ENCODE measurements at places on chromosomes 2 and 18.

GRCh38 chr2:10919410-10919770 lies 7.7 kb downstream of the KCNF1 start:
- DNase-seq, result no peak

DNA sequence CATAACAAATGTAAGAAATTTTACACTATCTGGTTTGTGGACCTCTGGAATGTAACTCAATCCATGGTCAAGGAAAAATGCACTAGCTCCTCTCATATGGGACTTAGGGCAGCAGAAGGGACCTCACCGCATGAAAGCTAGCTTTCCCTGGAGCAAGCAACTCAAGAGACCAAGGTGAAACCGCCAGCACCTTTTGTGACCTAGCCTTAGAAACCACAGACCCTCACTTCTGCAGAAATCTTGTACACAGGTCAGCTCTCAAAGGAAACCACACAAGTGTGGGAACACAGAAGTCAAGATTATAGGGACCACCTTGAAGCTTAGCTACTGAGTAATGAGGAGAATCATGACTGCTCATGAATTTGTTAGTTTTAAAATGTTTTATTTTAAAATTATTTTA lies 222.5 kb downstream of the DLGAP1 start:
- no peak for DNase-seq

DNA sequence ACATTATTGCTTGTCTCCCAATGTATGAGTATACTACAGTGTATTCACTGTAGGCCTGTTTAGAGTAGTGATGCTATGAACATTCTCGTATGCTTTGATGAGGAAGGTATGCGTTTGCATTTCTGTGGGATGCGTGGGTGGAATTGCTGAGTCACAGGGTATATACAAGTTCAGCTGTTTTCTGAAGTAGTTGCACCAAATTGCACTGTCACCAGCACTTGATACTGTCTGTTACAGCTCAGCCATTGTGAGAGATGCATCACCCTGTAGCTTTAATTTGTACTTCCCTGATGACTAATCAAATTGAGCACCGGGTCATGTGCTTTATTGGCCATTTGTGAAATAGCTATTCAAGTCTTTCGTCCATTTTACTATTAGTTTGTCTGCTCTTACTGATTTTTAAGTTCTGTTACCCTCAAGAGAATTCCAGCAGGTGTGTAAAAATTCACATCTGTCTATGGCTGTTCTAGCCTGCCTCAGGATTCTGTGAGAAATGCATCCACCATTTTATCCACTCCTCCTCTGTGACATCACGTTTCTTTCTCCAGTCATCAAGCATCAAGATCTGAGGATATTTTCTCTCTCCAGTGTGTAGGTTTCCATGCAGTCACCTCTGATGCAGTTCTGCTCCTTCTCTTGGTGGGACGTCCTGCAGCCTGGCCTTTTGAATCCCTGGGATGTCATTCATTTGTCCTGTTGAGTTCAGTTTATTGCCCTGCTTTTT lies 72.5 kb downstream of the DGKD start:
- DNase-seq, result no peak

DNA sequence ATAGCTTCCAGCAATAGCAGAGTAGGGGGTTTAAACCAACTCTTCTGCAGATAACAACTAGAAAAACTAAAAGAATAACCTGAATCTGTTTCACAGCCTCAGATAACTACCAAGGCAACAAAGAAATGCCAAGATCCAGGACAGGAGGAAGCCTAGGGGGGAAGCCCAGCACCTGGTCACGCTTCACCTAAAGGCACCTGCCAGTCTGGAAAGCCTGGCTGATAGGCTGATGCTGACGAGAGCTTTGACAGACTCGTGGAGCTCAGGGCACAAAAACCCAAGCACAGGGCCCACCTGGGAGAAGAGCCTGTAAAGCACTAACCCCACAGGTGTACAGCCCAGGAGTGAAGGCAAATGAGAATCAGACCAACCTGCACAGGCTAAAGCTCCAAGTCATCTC lies 22.6 kb downstream of the EIPR1 start:
- no peak for DNase-seq

GRCh38 chr2:28185153-28185552 lies 207.5 kb upstream of the FOSL2 start:
- no peak for DNase-seq

DNA sequence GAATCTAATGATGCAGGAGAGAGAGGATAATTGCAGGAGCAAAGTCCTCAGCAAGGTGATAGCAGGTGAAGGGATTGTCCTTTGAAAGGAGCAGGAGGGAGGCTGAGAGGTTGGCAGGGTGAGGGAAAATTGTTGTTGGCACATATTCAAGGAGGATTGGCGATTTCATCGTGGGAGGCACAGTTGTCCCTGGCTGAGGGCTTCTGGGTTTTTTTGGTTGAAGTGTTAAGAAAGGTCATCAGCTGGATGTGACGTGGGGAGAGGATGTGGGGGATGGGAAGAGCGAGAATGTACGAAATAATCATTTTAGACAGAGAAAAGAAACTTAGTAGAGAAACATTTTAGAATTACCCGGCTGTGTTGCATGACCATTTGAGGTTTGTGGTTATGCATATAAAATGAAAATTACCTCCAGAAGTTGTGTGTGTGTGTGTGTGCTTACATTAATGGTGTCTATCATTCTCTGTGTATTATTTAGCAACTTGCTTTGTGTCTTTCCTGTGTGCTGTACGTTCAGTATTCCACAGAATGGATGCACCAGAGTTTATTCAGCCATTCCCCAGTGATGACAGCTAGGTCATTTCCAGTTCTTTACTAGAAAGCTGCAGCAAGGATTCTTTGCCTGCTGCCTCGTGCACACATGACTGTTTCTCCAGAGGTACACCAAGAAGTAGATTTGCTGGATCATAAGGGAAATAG lies 67.6 kb downstream of the SDC1 start:
- DNase-seq, result no peak

DNA sequence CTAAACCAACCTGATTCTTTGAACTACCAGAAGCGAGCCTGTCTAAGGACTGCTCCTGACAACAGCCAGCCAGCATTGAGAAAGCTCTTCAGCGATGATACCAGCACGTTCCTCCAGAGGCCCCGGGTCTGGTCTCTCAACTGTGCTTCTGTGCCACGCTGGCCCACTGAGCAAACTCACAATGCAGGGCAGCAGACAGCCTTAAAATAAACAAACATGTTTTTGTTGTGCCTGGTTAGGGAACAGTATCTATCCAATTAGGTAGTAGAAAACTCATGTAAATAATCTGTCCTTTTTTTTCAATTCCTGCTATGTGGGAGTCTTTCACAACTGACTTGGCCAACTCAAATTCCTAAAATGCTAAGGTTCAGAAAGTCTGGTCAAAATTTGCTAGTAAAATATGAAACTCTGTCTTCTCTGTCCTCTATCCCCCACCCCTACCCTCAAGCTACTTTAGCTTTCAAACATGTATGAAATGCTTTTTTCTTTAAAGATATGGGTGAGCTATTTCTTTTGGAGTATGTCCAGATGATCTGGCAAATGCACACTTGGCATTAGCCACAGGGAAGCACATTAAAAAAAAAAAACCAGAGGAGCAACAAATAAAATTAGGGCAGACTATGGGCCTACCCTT lies 21.4 kb upstream of the EML4 start:
- DNase-seq, result no peak

DNA sequence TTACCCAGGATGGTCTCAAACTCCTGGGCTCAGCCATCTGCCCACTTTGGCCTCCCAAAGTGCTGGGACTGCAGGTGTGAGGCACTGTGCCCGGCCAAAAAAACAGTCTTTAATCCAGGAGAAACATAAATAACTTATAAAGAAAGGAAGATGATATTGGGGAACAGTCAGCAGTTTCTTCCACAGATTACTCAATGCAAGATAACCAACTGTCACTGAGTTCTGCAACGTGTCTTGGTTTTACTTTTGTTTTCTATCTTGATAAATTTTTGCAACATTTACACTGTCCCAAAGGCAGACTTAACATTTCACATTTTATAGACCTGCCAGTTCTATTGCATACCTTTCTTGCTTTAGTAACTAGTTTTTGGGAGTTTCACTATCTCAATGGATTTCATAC lies 71.1 kb downstream of the ANKRD44 start:
- DNase-seq, result peak; percentile 35

DNA sequence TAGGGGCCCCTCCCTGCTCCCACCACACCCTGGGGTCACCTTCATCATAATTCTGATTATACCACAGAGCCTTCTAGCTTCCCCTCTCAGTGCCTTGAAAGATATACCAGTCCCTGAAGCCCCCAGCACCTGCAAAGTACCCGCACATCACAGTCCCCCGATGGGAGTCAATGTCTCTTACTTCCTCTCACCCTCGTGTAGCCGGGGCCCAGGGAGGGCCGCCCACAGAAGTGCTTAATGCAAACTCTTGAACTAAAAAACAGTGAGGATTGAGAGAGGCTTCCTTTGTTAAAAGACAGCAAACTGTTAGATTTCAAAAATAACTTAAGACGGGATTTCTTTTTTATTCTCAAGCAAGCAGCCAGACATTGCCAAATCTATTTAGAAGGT lies 76.5 kb downstream of the SFXN5 start:
- no peak for DNase-seq

GRCh38 chr2:25524507-25524906 lies 148.9 kb downstream of the DTNB start:
- no peak for DNase-seq

DNA sequence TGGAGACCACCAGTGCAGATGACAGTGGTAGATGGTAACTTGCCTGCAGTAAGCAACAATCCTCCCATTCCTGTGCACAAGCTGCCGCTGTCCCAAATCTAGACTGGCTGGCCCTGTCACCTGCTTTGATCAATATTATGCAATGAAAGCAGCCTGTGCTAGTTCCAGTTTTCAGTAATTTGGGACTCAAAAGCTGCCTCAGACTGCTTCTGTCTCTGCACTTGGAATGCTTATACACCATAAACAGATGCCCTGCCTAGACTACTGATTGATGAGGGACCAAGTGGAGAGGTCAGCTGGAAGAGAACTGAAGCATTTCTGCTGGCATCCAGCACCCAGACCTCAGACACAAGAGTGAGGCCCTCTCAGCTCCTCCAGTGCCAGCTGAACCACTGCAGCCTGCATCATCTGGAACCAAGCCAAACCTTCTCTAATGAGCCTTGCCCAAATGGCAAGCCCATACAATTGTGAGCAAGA lies 24.9 kb downstream of the CCBE1 start:
- no peak for DNase-seq

DNA sequence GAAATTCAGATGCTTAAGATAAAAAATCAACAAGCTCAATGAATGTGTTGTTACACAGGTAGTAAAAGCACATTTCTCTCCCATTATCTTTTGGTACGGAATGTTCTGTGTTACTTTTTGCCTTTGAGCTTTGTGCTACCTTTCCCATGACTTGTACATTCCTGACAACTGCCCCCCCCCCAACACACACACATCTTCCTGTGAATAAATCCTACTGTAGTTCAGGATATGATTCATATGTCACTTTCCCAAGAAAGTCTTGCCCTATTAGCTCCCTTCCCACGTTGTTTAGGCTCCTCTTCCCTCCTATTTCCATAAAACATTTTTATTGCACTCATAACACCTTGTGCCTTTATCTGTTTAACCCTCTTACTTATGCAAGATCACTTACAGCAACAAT lies 442.6 kb upstream of the LRATD1 start:
- no peak for DNase-seq

- no peak for DNase-seq
Observed at GRCh38 chr2:164655336-164655735, 34.1 kb upstream of the GRB14 start.

DNA sequence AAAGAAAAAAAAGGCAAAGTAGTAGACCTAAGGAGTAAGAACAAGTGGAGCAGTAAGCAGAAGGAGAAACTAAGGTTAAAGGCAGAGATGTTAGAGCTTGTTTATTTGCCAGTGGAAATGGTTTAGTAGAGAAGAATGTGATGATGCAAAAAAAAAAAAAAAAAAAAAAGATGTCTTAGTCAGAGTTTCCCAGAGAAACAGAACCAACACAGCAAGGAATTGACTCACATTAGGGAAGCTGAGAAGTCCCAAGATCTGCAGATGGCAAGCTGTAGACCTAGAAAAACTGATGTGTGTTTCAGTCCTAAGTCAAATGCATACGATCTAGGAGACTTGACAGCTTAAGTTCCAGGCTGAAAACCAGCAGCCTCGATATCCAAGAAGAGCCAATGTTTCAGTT lies 1548.8 kb upstream of the LRRTM1 start:
- no peak for DNase-seq

GRCh38 chr2:43041661-43042360 lies 184.6 kb downstream of the ZFP36L2 start:
- DNase-seq, result no peak

- DNase-seq, result no peak
Observed at GRCh38 chr2:83689402-83689801, 769.7 kb downstream of the SUCLG1 start.

DNA sequence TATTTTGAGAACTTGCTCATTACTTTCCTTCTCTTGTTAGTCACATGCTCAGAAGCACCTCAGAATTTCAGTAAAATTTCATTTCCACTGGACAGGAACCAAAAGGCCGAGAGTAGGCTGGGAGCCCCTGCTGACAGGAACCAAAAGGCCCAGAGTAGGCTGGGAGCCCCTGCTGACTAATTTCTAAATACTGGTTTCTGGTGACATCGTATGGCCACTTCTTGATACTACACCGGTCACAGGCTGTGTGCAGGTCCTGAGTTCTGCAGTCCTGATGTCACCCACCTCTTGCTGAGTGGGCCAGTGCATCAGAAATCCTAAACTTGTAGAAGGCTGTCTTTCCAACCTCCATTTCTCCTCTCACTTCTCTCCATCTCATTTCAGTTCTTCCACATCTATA lies 17.7 kb upstream of the EN1 start:
- peak; percentile 24 for DNase-seq

DNA sequence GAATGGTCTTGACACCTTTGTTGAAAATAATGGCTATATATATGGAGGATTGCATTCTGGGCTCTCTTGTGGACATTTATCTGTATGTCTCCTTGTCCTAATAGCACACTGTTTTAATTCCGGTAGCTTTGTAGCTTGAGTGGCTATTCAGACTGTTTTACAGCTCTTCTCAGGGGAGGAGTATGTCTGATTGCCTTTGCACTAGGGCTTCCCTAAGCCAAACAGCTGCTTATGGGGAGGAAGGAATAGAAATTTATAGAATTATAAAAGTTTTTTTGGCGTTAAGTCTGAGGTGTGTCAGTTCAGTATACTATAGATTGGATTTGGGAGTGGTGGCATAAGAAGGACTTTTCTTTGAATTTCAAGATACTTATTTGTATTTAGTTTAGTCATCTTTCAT lies 12.6 kb downstream of the SEH1L start:
- DNase-seq, result no peak

- DNase-seq, result peak; percentile 54
Observed at GRCh38 chr2:174688079-174688478, 76.2 kb downstream of the CHRNA1 start.

DNA sequence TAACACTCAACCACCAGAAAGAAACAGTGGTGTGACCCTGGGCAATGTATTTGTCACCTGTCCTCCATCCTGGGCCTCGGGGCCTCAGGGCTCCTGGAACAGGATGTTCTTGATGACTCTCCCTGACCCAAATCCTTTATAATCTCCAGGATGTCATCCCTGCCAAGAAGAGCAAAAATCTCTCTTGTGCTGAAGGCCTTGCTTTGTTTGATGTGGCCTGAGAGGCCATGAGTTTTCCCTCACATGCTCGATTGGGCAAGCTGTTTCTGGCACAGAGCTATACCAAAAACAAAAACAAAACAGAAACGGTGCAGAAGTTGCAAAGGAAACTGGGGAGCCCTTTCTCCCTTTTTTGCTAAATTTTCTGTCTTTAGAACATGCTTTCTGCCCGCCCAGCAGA lies 35.7 kb upstream of the ST3GAL5 start:
- DNase-seq, result no peak

- DNase-seq, result peak; percentile 11
Observed at GRCh38 chr18:31658670-31659575, 25.5 kb downstream of the B4GALT6 start.
